ENCODE measurements at places on chromosomes 1 and 21.

DNA sequence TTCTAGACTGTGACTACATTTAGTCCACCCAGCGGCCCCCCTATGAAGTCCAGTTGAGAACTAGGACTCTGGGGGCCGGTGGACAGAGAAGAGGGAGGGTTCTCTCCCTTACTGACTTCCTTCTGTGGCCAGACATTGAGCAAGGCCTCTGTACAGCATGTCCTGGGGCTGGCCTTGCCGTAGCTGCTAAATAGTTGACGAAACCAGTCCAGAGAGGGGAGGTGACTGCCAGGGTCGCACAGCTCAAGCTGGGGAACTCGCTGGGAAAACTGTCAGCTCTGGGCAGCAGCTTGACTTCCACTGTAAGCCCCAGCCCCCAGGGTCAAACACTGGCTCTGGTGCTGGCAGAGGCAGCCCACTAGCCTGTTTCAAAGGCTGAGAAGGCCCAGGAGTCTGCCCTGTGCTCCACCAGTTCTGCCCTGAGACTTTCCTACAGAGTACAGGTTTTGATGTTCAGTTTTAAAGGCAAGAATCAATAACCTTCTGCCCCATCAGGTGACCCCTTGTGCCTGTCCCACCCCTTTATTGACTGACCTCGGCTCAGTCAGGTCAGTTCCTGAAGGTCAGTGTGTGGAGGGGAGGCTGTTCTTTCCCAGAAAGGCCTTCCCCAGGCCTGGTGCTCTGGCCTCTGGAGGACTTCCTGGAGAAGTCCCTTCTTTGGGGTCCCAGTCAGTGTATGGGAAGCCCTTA lies 14.1 kb downstream of the PCSK9 start:
- no peak for DNase-seq

- DNase-seq = no peak
Measured at GRCh38 chr1:34408011-34408410, 231.3 kb downstream of the C1orf94 start.

- DNase-seq = no peak
Measured at GRCh38 chr1:25621876-25622275, 5.3 kb downstream of the MAN1C1 start.

DNA sequence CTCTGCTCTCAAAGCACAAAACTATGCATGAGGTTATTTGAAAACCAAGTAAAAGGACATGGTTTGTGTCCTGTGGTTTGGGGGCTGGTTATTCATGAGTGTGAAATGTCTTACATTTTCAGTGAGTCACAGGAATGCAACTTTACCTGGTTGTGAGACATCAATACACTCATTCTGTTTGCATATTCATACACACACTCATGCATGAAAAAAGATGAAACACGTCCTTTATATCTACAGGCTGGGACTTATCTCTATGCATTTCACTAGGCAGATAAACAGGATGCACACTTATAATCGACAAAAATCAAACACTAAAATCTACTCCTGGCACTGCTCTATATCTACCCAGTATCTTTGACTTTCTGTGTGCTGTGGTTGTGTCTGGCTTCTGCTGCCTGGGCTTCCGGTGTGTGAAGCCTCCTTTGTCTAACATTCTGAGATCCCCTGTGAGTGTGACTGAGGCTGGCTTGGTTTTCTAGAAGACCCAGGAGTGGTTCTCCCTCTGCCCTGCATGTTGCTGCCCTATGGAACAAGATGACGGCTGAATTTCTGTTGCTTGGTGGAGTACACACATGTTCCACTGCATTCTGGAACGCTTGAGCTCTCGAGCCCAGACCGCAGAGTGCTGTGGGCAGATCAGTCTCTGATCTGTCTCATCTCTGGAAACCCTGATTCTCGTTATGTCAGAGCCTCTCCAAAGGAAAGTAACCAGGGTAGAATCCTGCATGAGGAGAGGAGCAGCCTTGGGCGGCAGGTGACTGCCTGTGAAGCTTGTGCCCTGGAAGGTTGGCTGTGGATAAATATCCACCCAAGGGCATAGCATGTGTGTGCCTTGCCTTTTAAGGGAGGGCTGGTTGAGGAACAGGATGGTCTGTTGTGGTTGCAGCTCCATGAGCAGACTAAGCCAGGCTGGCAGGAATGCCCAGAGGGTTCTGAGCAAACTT lies 19.7 kb upstream of the FASLG start:
- peak; percentile 62 for DNase-seq

DNA sequence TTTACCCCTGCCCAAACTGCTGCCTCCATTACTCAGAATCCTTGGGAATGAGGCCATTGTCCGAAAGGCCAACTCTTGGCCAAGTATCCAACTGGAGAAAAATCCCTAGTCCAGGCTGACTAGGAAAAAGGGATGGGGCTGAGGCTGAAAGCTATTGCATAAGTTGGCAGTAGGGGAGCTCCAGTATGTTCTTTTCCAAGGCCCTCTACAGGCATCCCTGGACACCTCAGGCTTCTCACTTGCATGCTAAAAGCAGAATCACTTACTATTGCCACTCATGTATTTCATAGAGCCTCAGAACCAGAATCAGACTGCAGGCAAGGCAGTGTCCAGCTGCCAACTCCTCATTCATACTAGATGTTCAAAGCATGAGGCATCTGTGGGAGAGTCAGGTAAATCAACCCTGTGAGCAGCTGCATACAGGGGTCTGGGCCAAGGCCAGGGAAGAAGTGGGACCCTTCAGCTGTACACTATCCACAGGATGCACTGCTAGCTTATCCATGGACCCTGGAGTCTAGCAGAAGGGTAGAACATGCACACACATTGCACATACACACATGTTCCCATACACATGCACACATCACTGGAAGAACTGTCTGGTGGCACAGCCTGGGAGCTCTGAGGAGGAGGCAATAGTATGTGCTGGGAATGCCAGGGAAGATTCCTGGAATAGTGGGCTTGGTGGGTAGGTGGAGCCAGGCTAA lies 195.3 kb downstream of the C1orf94 start:
- DNase-seq = no peak

DNA sequence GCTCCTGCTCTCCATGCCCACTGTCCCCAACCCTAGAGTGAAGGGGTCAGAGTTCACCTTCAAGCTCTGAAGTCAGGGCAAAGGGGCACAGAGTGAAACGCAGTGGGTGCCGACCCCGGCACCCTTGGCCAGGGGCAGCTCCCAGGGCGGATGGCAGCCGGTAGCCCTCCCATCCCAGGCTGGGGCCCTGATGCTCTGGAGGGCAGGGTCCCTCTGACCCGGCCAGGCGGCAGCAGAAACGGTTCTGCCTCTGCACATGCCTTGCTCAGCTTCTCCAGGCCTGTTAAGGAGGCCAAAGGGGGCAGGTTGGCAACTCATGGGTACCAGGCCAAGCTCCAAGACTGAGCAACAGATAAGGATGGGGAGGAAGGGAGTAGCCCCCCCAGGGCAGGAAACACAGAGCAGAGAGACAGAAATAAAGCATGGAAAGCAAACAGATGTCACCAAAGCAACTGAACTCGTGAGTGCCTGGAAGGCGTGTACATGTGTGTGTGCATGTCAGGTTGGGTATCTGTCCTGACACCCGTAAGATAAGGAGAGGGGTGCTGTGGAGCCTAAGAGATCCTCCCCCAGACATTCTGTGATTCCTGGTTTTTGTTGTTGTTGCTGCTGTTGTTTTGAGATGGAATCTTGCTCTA lies 112.3 kb upstream of the IFFO2 start:
- DNase-seq = no peak

DNA sequence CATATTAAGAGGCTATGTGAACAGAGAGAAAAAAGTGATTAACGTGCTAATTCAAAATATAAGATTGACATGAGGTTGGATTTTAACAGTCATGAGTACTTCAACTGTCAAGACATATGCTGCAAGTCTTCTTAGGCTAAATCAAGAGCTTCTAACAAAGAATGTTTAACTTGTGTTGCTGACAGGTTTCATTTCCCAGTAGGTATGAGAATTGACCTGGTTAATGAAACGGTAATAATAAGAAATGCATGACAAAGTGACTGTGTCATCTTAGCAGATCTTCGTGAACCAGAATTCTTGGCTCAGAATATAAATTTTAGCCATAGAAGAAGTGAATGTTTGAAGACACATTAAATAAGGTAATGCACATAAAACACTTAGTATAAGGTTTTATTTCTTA lies 132.6 kb upstream of the PTGFR start:
- DNase-seq = no peak

GRCh38 chr1:6302568-6302967 lies 41.7 kb upstream of the GPR153 start:
- no peak for DNase-seq

GRCh38 chr1:159051436-159051835 lies 25.1 kb downstream of the AIM2 start:
- DNase-seq = no peak

GRCh38 chr1:14910984-14911721 lies 242.4 kb upstream of the TMEM51 start:
- no peak for DNase-seq

DNA sequence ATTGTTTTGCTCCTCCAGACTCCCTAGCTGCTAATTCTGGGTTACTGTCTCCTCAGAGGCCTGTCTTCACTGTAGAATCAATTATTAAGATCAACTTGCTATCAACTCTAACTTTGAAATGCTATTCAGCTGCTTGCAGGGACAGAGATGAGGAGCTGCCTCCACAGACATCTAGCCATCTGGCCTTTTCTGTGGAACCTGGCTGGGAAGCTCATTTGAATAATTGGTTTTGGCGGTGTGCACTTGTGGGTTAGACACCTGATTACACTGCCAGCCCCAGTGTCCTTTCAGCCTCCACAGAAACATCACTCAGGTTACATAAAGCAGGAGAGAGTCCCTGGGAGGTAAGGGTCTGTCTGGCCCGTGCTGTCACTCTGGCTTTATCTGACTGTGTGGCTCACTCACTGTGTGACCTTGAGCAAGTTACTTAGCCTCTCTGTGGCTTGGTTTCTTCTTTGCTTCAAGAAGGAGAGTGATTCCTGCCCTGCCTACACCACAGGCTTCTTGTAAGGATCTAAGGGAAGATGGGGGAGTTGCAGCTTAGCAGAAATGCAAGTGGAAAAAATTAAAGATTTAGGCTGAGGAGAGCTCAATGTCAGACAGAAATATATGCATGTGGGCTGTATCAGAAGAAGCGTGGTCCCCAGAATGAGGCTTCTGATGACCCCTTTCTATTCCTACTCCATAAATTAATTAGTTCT lies 131.6 kb downstream of the BEND5 start:
- no peak for DNase-seq

- no peak for DNase-seq
Measured at GRCh38 chr1:208432346-208432745, 188.2 kb upstream of the PLXNA2 start.

GRCh38 chr21:40731206-40731605 lies 115.8 kb downstream of the DSCAM start:
- DNase-seq = no peak

DNA sequence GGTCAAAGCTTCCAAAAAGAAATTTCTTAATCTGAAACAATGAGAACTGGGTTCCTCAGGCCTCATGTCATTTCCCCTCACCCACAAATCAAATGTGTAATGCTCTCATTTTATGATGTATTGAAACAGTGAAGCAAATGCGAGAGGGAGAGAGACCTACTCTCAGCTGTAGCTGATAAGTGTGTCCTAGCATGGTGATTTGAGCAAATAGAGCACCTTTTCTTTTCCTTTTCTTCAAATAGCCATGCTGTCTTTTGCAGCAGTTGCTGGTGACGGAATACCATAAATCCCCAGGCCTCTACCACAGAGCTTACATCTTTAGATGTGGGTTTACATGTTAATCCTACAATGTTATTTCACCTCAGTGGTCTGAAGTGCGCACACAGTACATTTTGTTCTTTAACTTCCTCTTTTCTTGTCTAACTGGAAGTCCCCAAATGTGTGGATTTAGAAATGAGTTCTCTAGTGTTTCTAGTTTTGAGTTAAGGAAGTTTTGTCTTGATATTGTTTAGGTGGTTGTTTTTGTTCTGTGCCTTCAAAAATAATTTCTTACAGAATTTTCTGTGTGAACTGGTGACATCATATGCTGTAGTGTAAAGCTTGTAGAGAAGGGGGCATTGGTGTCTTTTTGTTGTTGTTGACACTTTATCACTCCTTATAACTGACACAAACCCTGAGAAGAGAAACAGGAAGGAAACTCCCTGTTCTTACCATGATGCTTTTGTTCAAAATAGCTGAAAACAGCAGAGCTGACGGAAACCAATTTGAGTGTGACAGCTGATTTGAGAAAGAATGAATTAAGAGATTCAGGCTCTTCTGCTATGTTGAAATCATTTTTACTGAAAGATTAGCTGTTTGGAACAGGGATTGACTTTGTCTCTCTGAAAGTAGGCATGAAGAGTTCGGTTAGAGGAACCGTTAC lies 12.2 kb downstream of the SMAP2 start:
- DNase-seq = peak; percentile 93

DNA sequence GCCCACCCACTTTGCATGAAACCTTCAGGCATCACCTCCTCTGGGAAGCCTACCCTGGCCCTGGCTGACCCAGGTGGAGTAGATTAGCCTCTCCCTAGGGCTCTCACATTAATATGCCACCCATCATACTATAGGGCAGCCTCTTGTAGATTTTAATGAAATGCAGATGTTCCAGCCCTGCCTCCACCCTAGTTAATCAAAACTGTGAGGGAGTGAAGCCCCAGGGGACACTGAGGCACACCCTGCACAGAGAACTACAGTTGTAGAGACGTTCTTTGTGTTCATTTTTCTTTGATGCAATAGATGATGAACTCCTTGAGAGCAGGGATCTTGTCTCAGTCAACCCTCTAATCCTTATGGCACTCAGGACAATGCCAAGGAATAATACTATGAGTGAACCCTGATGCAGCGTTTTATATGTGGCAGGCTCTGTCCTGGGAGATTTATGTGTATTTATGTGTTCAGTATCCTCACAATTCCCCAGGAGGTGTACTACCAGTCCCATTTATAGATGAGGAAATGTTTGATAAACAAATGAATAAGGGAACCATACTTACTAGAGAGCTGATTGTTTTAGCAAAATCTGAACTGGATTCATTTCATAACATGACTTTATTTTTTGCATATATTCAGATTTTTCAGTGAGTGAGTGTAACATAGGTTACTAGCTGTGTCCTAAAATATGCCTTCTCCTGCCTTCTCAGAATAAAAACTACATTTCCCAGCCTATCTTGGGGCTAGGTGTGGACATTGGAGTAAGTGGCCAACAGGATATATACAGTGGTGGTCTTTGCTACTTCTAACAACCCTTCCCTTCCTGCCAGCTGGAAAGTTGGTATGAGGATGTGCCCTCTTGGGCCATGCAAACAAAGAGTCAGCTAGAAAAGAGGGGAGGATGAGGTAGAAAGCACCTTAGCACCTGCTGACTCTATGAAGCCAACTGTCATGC lies 23.5 kb upstream of the PRELP start:
- DNase-seq = no peak

DNA sequence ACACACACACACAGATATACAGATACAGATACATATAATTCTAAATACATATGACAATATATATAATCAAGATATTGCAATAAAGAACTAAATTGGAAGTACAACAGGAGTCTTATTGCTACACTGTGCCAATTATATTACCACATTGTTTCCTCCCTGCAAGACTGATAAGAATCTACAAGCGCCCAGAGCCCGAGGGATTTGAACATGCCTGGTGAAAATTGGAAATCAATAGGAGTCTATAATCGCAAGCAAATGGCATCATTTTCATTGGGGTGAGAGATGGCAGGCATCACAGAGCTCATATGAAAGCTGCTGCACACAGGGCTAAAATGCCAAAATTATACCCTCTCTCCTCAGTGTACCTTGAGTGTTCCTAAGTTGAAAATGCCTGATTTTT lies 152.9 kb upstream of the PTBP2 start:
- DNase-seq = no peak
